ENCODE measurements at places on chromosomes 6 and 20. TPM values are rescaled to one million over a fixed set of nuclear protein-coding genes. Genes with fewer than 3 reads are reported as not detected.

- DNase-seq, result no peak
Measured at GRCh38 chr6:54002116-54002515, 109.1 kb upstream of the MLIP start.

DNA sequence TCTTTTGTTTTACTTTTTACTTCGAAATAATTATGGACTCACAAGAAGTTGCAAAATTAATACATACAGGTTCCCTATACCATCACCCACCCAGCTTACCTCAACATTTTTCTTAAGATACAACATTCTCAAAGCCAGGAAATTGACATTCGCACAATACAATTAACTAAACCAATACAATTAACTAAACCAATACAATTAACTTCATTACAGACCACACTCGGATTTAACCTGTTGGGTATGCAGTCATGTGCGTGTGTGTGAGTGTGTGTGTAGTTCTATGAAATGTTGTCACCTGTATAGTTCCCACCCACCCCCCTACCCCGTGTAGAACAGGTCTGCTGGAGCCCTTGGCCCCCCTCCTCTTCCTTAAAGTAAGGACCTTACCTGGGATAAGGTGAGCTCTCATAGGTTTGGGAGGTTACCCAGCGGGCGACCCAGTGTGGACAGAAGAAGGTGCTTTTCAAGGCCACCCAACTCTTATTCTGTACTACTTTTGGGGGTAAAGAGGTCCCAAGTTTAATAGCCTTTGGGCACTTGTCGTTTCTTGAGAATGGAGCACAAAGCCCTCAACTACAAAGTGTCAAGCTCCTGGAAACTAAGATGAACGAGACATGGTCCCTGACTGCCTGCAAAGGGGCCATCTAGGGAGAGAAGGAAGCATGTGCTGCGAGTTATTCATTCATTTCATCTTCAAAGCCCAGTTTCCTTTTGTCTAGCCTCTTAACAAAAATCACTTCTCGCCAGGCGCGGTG is 544 bp upstream of the STK38 start:
- no peak for DNase-seq

GRCh38 chr6:133648581-133648980 is 240.3 kb upstream of the TCF21 start:
- DNase-seq, result no peak

DNA sequence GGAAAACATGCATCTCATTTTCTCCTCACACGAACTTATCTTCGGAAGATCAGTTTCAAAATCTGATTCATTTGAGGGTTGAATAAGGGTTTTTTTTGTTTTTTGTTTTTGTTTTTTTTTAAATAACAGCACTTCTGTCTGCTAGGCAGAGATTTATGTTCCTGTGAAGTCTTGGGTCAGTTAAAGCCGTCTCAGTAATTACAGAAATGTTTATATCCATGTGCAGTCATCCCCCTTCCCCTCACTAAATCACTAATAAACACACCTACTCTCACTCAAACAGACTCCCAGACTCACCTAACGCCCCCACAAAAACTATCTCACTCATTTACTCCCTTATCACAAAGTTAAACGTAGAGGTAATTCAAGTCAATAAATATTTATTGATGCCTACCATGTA is 214.2 kb upstream of the SUPT3H start:
- DNase-seq, result no peak

DNA sequence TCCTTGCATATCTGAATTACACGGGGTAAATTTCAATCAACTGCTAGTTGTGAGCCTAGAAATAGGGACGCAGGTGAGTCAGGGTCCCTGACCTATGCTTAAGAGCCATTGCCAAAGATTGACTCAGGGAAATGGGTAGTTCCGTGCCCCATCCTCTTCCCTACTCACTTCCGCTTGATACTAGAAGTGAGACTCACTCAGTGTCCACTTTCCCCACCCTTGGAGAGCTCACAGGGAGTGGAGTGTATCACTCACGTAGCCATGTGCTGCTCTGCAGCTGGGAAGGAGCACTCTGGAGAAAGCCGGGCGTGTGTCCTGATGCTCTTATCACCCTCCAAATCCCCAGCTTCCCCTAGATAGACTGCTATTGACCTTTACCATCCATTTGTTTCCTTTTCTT is 543 bp upstream of the MUC22 start:
- DNase-seq, result no peak

GRCh38 chr6:26524722-26525370 is 13.3 kb upstream of the HMGN4 start:
- no peak for DNase-seq

- no peak for DNase-seq
Measured at GRCh38 chr6:105492706-105493673, 90.1 kb upstream of the PREP start.

- no peak for DNase-seq
Measured at GRCh38 chr20:45970646-45971424, 1.2 kb downstream of the ZNF335 start.

- no peak for DNase-seq
Measured at GRCh38 chr6:20137240-20137639, 75.0 kb downstream of the MBOAT1 start.

DNA sequence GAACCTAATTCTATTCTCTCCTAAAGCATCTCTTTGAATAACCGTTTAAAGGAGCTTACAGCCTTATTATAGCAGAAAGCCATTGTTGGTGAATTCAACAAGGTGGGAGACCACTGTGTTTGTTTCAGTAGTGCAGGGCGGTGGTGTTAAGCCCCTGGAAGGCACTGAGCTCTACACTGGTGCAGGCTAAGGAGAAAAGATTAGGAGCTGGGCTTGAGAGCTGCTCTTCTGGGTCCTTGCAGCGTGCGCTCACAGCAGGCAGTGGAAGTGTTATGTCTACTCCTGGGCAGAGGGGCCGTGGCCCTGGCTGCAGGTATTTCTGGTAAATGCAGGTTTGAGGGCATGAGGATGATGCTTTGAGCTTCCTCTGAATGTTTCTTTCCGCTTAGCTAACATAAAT is 361.2 kb downstream of the RNF144B start:
- no peak for DNase-seq

DNA sequence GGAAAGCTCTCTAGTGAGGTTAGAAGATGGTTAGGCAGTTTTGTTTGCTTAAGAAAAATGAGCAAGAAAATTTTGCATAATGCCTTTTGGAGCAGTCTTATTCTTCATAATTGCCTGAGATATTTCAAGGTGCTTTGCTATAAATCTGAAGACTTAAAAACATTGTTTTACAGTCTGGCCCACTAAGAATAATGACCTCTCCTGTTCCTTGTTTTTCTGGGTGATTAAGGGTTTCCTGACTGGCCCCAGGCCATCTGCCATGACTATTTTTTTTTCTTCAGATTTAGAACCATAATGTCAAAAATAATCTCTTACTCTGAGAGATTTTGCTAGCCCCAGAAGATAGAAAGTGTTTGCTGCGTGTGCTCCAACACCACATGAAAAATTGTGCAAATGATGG is 72.3 kb upstream of the CENPW start:
- peak; percentile 59 for DNase-seq

DNA sequence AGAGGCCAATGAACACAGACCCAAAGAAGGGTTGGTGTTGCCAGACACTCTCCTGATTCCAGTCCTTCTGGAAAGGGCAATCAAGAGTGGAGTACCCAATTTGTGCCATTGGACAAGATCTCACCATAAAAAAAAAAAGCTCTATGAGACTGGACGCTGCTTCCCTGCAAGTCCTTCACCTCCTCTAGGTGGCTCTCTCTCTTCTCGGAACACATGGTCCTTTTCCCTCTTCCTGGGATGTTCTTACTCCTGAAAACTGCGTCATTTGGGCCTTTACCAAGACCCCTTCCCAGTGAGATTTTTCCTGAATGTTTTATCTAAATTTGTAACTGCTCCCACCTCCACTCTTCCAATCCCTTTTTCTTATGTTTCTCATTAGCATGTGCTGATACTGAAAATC is 280.8 kb downstream of the FOXA2 start:
- no peak for DNase-seq

- DNase-seq, result no peak
Measured at GRCh38 chr6:134870677-134871498, 79.0 kb downstream of the ALDH8A1 start.

GRCh38 chr20:61533231-61533631 is 281.2 kb downstream of the CDH4 start:
- DNase-seq, result no peak

DNA sequence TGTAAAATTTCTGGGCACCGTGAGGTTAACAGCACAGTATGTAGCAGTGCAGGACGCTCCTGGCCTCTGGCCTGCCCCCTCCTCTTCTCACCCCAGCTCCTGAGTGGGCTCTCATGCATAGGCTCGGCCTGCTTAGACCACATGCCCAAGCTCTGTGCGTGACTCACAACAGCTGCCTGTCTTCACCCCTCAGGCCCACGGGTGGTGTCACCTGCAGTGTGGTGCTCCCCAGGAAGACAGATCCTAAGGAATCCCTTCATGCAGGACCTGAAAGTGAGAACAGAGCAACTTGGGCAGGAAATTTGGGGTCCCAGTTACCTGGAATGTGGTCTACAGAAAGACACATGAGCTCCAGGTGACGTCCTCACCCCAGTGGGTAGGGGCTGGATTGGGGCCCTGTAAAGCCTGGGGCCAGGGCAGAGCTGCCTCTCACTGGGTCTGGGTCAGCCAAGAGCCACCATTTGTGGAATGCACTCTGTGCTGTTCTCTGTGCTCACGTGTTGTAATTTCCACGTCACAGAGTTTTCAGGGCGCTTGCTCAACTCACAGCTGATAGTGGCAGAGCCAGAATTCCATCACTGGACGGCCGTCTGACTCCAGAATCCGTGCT is 37.0 kb upstream of the PXDC1 start:
- no peak for DNase-seq

DNA sequence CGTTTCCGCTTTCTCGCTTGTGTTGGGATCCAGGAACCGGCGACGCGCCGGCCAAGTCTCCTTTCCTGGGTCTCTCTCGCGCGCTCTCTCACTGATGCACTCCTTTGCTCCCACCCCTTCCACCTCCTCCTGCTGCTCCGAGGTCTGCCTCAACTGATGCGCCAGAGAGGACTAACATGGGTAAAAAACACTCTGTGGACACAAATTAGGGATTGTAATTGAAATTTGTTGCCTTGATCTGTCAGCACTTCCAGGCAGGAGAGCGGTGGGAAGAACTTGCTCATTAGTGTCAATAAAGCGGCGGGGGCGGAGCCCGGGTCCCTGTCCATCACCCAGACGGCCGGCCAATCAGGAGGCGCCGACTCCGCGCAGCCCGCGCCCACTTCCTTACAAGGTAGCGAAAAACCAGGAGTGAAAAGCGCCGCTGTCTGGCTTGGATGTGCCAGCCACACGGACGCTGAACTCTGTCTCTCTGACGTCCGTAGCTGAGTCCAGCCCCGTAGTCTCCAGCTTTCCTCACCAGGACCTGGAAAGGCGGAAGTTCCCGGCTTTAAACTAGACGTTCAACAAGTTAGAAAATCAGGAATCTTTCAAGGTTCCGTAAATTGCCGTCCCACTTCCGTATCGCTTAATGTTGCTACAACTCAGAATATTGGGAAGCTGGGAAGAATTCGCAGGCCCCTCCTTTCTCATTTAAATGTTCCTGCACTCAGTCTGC is at the start of gene TBX18:
TSS of gene TBX18 (minus strand) at position 267 of the 718 bp plus-strand sequence. CDS start 417 bp downstream, outside the sequence.
- peak; percentile 94 for DNase-seq

DNA sequence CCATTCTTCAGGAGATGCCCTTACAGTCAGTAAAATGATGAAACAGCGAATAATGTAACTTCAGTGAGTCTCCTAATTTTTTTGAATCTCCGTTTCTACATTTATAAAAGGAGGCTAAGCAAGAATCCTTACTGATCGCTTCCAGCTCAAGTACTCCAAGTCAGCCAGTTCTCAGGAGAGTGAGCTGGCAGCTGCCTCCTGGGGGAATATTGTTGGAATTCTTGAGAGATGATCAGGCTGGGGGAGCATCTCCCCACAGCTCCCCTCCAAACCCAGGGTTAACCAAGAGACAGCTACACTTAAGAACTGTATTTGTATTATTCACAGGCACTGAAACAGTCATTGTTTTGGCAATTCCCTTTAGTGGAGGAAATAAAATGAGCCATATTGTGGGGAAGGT is 89.1 kb upstream of the PCSK2 start:
- no peak for DNase-seq

- DNase-seq, result peak; percentile 90
Measured at GRCh38 chr20:59751075-59751711, 146.9 kb downstream of the PHACTR3 start.

DNA sequence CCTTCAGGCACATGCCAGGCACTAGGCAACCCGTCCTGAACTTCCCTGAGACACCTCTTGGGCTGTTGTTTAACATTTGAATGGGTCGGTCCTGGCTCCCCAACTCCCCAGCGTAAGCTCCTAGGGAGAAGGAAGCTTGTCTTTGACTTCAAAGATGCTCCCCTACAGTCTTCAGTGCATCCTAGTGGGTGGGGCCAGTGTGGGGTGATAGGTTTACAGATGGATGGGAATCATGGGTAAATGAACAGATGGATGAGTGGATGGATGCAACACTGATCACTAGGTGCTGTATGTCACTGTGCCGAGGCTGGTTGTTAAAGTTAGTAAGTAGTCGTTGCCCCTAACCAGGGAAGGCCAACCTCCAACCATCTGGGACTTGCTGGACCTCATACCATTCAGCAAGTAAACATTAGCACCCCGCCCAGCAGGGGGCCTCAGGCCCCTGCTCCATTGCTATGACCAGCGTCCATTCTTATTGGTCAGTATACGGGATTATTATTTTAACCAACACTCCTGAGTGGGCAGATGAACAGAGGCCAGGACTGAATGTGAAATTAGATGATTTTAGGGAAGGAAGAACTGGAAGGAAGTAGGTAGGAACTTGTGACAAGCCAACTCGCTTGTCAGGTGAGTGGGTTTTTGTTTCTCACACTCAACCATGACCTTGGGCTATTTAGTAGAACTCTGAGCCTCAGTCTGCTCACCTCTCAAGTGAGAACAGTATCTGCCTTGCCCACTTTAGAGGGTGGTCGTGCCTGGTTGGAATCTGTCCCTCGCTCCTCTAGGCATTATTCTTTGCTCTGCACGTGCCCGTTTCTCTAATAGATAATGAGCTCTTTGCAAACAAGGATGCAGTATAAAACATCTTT is 82.9 kb upstream of the FOXP4 start:
- DNase-seq, result no peak

- no peak for DNase-seq
Measured at GRCh38 chr6:70709826-70710225, 42.1 kb downstream of the SMAP1 start.

FGD2 gene
- total RNA-seq, result 49.5 TPM

TDRD6 gene
- total RNA-seq, result 0.47 TPM

GHRH gene
- not detected for total RNA-seq

PROCR gene
- total RNA-seq, result 24.5 TPM

ULBP1 gene
- total RNA-seq, result 0.72 TPM

PCMT1 gene
- total RNA-seq, result 62.8 TPM

SLC35D3 gene
- not detected for total RNA-seq

TINAG gene
- total RNA-seq, result 22.1 TPM

OOEP gene
- 0.35 TPM for total RNA-seq

DACT2 gene
- total RNA-seq, result 5.0 TPM

CALHM6 gene
- 8.2 TPM for total RNA-seq

All from kidney (tissue), 22 donors.